Psoas muscle (tissue), 8 donors: ENCODE measurements at places on chromosomes 13 and 19. TPM values are rescaled to one million over a fixed set of nuclear protein-coding genes. Genes with fewer than 3 reads are reported as not detected.
A peak's percentile ranks its signal among the peaks of the same experiment; 100 is the strongest.

Gene SH3GL1
- 27.1 TPM for polyA plus RNA-seq

- DNase-seq: no peak
Observed at GRCh38 chr19:12984143-12984627, 11.1 kb upstream of the NFIX start.

DNA sequence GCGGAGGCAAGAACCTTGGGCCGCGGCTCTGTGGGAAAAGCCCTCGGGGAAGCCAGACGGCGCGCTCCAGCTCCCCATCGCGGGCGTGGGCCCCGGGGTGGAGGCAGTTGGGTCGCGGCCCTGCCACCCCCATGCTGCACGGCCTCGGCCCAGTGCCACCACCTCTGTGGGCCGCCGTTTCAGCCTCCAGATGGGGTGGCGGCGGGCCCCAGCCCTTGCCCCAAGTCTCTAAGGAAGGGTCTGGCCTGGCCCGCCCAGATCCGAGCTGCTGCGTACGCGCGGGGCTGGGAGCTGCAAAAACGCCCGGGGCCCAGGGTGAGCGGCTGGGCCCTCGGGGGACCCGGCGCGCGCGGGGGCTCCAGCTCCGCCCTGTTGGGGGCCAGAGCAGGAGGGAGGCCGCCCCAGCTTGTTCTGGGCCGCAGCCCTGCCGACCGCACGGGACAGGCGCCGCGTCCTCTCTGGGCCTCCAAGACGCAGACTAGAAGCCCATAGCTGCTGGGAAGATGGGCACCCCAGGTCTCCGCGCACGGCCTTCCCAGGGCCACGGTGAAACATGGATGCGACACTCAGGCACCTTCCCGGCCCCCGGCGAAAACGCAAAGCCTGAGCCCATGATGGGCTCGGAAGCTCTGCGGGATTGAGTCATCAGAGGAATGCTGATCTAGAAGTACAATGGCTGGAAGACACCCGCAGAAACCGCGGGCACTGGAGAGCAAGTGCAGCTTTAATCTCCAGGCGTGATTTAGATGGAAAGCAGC lies 110.1 kb downstream of the KCTD15 start:
- no peak for DNase-seq

DNA sequence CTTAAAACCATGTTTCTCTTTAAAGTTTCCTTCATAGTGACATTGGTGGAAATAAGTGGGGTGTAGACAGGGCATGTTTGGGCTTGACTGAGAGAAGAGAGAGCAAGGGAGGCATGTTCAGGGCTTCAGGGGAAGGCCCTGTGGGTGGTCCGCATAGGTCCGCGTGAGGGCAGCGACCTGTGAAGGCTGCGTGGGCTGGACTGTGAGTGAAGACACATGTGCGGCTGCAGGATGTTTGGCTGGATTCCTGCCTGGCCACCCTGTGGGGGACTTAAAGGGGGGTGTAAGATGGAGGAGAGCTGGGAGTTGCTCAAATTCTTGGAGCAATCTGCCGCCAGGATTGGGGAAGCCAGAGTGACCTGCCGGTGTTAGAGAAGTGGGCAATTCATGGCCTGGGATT lies 23.8 kb upstream of the KLF12 start:
- DNase-seq: no peak

GRCh38 chr19:9940778-9941177 lies 4.5 kb upstream of the OLFM2 start:
- no peak for DNase-seq

DNA sequence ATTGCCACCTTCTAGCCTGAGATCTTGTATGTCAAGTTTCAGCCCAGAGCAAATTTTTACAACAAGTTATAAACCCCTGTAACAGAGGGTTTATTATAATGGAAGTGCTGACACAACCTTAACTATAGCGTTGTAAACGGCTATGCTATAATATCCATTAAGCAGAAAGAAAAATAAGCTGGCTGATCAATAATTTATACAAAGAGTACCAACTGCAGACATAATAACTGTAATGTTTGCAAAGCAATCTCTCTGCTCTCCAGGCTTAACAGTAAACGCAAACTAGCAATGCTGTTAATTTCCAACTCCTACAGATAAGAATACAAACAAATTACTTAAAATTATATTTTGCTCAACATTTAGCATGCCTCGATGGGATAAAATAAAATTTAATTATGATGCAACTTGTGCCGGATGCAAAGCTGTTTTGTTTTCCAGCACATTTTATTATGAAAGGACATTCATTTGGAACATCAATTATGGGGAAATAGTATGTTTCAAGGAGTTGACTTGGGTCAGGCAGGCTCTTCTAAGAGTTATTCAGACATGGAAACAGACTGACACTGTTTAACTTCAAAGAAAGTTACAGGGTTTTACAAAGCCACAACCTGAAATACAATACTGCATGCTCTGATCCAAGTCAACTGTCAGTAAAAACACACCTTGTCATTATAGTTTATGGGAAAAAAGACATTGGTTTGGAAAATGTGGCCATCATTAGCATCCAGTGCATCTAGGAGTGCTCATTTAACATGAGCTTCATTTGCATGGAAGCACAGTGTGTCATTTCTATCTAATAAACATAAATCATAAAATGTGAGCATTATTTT lies 6.6 kb upstream of the DACH1 start:
- DNase-seq: no peak

GRCh38 chr13:61286148-61286745 lies 129.4 kb downstream of the PCDH20 start:
- no peak for DNase-seq

- peak; percentile 43 for DNase-seq
Observed at GRCh38 chr19:2043961-2044708, 6.9 kb downstream of the MKNK2 start.
